Amniotic epithelial cell (primary cell): ENCODE measurements at places on chromosomes 4 and X.

DNA sequence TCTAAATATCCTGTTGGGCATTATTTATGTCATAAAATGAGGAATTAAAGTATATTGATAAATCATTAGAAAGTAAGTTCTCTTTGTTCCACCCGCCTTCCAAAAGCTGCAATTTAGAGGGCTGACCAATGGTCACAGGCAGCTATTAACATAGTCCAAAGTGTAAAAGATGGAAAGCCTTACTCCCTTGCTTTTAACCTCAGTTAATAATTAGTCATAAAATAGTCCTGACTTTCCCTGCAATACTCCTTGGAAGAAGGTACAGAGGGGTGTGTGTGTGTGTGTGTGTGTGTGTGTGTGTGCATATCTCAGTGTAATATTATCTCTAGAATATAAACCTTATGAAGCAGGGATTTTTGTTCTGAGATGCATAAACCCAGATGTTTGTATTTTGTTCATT is 275.4 kb downstream of the FAT4 start:
- DNase-seq = no peak

DNA sequence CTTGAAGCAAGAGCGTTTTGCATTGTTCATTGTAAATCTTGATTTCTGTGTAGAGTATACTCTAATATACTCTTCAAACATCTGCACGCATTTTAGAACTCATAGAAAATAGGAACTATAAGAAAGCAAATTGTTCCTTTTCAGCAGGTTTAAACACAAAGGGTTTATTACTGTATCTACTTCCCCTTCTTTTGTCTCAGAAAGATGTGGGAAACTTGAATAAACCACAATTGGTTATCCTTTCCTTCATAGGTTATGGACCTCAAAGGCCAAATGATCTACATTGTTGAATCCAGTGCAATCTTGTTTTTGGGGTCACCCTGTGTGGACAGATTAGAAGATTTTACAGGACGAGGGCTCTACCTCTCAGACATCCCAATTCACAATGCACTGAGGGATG is 46.0 kb upstream of the GUCY1B1 start:
- no peak for DNase-seq

DNA sequence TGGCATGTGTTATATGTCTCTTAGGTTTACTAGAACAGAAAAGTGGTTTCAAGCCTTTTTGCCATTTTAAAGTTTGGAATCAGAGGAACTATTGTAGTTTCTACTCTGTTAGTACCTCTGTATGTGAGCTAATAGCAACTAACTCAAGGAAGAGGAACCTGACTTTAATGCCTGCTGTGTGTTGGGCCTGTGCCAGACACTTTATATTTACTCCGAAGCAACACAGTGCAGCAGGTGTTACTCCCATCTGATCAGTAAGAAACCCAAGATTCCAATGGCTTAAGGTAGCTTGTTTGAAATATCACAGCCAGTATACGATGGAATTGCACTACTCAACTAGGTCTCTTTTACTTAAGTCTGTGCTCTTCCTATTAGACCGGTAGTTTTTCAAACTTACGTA is 79.2 kb downstream of the USP9X start:
- DNase-seq = no peak

DNA sequence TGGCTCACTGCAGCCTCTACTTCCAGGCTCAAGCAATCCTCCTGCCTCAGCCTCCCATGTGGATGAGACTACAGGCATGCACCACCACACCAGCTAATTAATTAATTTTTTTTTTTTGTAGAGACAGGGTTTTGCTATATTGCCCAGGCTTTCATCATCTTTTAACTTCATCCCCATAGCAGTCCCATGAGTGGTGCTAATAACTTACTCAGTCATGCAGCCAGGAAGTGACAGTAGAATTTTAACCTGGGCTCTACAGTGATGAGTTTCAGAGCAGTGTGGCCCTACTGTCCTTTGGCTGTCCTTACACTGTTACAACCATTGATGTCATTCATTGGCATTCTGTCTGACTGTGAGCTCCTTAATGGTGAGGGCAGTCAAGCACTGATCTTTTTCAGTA is 3.9 kb upstream of the OCIAD2 start:
- DNase-seq = no peak

DNA sequence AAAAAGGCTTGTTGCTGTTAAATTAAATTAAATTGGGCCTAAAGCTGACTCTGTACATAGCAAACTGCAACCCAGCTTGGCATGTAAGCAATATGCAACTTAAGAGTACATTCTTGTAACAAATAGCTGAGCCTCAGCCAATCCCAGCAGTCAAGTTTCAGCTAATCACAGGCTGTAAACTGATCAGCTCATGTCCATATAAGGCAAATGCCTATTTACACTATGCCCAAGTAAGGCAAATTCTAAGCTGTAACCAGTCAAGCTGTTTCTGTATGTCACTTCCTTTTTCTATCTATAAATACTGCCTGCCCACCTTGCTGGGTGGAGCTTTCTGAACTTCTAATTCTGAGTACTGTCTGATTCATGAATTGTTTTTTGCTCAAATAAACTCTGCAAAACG is 429.1 kb upstream of the FTHL17 start:
- DNase-seq = peak; percentile 71

DNA sequence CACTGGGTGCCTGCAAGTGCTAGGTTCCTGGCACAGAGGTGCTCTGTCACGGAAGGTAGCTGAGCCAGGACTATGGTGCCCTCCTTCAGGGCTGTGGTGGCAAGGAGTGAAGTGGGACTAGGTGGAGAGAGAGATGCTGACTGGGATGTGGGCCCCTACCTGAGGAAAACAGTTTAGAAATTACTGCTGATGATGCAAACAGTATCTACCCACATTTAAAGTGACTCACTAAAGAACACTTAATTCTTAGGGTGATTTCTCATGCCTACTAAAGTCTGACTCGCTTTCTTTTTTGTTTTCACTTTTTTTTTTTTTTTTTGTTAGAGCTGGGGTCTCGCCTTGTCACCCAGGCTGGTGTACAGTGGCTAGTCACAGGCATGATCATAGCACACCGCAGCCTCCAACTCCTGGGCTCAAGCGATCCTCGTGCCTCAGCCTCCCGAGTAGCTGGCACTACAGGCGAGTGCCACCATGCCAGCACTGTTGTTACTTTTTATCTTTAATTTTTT is 3.1 kb downstream of the ZNF185 start:
- peak; percentile 41 for DNase-seq

GRCh38 chr4:111854494-111855087 is 290.7 kb upstream of the FAM241A start:
- DNase-seq = peak; percentile 61

- peak; percentile 98 for DNase-seq
These were observed 15.0 kb downstream of the GAB3 start for GRCh38 chrX:154735695-154736393.

GRCh38 chr4:17132226-17132625 is 233.8 kb upstream of the LDB2 start:
- DNase-seq = no peak

GRCh38 chrX:46572340-46572936 is 1.1 kb upstream of the CHST7 start:
- no peak for DNase-seq

- DNase-seq = no peak
These were observed 92.0 kb downstream of the PDGFRA start for GRCh38 chr4:54320826-54321685.

DNA sequence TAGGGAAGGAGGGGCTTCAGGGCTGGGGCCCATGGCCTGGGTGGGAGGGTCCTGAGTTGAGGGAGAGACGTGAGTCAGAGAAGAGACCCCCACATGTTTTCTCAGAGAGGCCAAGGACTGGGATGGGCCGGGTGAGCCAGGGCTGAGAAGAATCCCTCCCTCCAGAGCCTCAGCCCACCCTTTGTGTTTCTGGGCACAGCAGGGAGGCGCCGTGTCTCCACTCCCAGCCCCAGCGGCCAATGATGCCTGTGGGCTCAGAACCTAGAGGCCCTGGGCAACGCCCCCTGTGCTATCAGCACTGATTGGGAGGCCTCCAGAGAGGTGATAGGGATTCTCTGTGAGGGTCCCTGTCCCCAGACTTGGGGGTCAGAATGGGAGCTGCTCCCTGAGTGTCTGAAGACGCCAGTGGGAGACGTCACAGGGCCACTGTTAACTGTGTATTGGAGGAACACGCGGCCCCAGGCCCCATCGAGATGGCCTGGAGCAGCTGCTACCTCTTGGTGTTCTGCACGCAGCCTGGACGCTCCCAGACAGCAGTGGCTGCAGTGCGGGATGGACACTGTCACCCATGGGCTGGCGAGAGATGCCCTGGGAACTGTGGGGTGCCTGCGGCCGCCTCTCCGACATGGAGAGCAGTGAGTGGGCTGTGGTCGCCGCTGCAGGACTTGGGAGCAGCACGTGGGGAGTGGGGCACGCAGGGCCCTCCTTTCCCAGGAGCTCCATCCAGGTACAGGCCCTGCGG is 8.5 kb downstream of the FGFRL1 start:
- no peak for DNase-seq

- peak; percentile 52 for DNase-seq
These were observed 27.1 kb upstream of the SPANXN4 start for GRCh38 chrX:142998447-142999198.

- no peak for DNase-seq
These were observed 2.4 kb downstream of the PPP2R2C start for GRCh38 chr4:6469898-6470501.

- no peak for DNase-seq
These were observed 38.7 kb downstream of the ARHGEF9 start for GRCh38 chrX:63746278-63746677.

GRCh38 chr4:153062652-153063168 is 126.6 kb downstream of the FHDC1 start:
- DNase-seq = no peak

GRCh38 chrX:24333371-24333770 is 19.5 kb upstream of the SUPT20HL2 start:
- DNase-seq = no peak

DNA sequence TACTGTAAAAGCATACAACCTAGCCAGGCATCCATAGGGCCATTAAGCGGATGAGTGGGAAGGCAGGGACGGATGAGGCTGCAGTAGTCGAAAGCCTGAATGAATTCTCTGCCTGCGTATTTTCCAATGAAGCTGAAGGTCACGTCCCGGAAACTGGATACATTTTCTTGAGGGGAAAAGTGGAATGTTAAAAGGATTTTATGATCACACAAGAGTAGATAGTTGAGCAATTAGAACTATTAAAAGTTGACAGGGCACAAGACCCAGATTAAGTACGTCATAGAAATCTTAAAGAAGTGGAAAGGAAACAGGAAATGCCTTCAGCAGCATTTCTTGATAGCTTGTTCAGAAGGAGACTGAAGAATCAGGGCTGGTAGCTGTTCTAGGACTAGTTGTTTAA is 98.3 kb upstream of the CXXC4 start:
- DNase-seq = peak; percentile 63

- DNase-seq = no peak
These were observed 96.9 kb downstream of the EGF start for GRCh38 chr4:110009550-110009949.

DNA sequence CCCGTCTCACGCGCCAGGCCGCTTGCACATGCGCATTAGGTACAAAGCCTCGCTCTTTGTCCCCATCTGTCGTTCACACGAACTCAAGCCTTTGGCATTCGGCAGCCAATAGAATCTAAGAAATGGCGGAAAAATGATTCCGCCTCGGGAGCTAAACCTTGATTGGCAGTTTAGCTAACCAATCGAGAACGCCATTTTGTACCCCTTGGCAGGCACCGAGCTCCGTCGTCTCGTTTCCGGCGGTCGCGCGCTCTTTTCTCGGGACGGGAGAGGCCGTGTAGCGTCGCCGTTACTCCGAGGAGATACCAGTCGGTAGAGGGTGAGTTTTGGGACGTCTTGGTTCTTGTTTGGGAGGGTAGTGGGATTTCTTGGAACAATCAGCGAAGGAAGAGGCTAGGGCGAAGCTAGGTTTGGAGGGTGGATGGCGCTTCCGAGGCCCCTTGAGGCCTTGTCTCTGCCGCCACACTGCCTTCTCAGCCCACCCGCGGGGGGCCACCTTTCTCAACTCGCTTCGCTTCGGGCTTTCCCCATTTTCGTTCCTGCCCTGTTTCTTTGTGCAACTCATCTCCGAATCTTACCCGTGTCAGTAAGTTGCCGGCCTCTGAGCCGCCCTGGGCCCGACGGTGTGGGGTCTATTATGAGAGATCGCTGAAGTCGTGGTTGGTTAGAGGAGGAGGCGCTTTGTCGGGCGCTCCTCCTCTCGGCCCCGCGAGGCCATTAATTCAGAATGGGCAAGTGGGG is at the start of gene NONO:
NONO (plus strand) TSS at position 233 of the 741 bp plus-strand sequence. CDS start 7,003 bp downstream, outside the sequence.
- DNase-seq = peak; percentile 99

- no peak for DNase-seq
These were observed 38.5 kb upstream of the BOD1L1 start for GRCh38 chr4:13665701-13666660.

- DNase-seq = no peak
These were observed 80.2 kb downstream of the STARD8 start for GRCh38 chrX:68727696-68728095.

DNA sequence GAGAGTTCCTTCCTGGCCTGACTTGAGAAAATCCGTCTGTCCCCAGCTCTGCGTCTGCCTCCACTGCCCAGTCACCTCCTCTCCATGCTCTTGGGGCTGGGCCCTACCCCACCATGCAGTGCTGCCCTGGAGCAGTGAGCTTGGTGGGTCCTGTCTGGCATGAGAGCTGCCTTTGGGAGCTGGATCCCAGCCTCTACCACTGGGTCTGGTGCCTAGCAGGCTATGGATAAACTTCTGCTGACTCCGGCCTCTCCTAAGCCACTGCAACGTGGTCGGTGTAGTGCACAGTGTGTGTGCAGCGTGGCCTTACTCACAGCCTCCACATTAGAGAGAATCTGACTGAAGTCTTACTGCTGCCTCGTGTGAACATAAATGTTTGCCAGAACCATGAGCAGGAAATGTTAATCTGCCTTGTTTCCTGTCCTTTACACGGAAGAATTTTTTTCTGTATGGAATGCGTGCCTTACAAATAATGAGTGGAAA is 47.6 kb downstream of the HTT start:
- DNase-seq = peak; percentile 75

DNA sequence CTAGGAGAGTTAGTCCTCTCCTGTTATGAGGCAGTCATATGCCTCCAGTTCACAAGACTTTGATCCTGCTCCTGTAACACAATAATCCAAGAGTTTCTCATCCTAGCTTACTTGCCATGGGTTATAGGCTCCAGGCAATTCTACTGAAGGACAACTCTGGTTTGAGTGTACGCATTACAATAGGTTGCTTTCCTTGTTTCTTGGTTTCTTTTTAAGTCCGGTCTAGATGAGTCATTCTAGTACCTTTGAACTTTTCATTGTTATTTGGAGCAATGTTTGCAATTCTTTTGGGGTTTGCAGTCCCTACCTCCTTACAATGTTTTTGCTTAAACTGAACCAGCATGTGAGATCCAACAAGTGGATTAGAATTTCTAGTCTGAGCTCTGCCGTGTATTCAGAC is 109.1 kb downstream of the ANAPC4 start:
- DNase-seq = no peak

- peak; percentile 33 for DNase-seq
These were observed 6.3 kb upstream of the C4orf36 start for GRCh38 chr4:86898562-86898961.
